ENCODE measurements at places on chromosomes 13 and 19.

DNA sequence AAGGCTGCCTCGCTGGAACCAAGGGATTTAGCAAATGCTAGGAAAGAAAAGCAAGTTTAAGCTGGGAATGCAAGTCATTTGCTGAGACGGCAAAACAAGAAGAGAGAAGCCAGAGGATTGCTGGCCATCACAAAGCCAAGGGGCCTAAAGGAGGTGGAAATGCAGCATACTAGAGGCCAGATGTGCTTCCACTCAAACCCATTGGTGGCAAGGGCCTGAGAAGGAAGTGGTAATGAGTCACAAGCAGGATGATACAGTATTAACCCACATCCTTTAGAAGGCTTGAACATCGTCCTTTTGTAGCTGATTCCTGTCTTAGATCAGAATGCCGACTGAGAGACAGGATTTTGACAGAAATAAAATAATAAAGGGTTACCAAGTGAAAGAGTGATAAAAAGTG lies 68.2 kb downstream of the ITGBL1 start:
- DNase-seq: no peak

DNA sequence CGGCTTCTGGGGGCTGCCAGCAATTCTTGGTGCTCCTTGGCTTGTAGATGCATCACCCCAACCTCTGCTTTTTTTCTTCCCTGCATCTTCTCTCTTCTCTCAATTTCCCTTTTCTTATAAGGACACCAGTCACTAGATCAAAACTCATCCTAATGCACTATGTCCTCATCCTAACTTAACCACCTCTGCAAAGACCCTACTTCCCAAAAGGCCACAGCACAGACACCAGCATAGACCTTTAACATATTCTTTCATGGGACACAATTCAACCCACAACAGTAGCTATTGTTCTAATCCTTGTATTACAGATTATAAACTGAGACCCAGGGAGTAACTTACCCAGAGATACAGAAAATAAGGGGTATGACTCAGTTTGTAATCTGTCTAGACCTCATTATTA lies 47.0 kb downstream of the RUBCNL start:
- DNase-seq: no peak

GRCh38 chr13:30991922-30992321 lies 59.5 kb downstream of the TEX26 start:
- no peak for DNase-seq

- DNase-seq: no peak
These were observed 295.4 kb downstream of the SLITRK6 start for GRCh38 chr13:85503797-85504196.

GRCh38 chr13:59601993-59602392 lies 561.7 kb downstream of the DIAPH3 start:
- no peak for DNase-seq

- DNase-seq: no peak
These were observed 9.9 kb upstream of the PLA2G4C start for GRCh38 chr19:48120505-48120904.

GRCh38 chr19:31092274-31092673 lies 257.0 kb downstream of the TSHZ3 start:
- DNase-seq: no peak

- DNase-seq: no peak
These were observed 7.1 kb downstream of the ARID3A start for GRCh38 chr19:932648-933552.

DNA sequence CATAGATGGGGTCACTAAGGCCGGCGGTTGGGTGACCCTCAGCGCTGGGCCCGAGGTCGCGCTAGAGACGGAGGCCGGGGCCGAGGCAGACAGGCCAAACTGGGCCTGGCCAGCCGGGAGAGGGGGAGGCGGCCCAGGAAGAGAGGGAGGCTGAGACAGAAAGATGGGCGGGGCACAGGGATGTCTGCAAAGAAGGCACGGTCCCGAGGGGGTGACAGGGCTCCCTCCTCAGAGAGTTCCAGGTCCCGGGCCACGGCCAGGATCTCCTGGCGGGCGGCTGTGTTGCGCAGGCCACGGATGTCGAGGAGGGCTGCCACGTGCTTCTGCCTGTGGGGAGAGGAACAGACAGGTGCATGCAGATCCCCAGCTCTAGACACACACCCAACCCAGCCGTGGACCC lies 32.2 kb downstream of the EXOC3L2 start:
- DNase-seq: no peak

DNA sequence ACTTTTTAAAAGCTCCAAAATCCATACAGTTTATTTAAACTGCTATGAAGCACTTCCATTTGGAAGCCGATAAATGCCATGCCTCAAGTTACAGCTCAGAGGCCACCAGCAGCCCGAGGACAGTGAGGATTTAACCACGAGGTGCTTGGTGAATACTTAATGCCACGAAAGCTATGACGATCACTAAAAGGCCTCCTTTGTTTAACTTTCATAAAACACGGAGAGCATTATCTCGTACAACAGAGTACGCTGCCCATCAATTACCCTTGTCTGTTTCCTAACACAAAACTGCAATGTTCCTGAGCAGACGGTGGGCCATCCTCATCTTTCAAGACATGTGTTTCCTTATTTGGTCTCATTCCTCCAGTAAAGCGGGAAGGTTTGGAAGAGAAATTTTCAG lies 58.4 kb downstream of the PEPD start:
- DNase-seq: no peak

DNA sequence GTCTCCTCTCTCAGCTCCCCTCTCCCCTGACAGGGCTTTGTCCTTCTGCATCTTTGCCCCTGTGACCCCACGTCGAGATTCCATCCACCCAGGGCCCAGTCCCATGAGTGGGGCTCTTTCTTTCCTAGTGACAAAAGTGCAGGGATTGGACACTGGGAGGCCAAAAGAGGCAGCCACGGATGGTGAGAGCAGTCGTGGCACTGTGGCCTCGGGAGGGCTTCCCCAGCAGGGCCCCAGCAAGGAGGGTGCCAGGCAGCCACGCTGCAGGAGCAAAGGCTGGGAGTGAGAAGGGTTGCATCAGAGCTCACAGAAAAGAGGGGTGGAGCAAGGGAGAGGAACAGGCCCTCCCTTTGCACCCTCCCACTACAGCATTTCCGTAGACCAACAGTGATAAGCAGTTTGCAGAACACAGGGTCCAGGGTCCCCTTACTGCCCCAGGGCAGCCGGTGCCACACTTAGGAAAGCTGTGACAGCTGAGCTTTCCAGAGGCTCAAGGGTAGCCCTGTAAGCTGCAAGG lies 4.9 kb downstream of the ZSCAN1 start:
- DNase-seq: no peak

- peak; percentile 59 for DNase-seq
These were observed 305.1 kb downstream of the ITGBL1 start for GRCh38 chr13:101757446-101758039.

- DNase-seq: no peak
These were observed 9.9 kb upstream of the QTRT1 start for GRCh38 chr19:10691178-10691881.

DNA sequence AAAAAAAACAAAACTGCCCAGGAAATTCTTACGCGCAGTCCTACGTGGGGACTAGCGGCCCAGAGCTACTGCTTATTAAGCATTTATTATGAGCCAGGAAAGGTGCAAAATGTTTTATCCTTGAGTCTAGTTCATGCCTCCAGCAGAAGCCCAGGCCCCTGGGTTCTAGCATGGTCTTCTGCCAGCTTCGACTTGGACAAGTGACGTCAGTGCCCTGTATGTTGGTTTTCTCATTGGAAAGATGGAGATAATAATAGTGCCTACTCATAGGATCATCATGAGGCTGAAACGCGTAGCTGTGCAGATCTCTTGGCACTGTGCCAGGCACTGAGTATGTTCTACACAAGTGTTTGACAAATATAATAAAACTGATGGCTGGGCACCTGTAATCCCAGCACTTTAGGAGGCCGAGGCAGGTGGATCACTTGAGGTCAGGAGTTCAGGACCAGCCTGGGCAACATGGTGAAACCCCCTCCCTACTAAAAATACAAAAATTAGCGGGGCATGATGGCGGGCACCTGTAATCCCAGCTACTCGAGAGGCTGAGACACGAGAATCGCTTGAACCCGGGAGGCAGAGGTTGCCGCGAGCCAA lies 12.4 kb upstream of the SULT2B1 start:
- DNase-seq: peak; percentile 63

GRCh38 chr19:18590273-18591272 lies 2.0 kb downstream of the REX1BD start:
- no peak for DNase-seq

GRCh38 chr13:80342471-80343371 lies 1.8 kb upstream of the SPRY2 start:
- peak; percentile 65 for DNase-seq

GRCh38 chr13:66313413-66313812 lies 916.7 kb downstream of the PCDH9 start:
- no peak for DNase-seq

GRCh38 chr19:55526216-55527196 lies 10.4 kb downstream of the SBK2 start:
- DNase-seq: peak; percentile 51

DNA sequence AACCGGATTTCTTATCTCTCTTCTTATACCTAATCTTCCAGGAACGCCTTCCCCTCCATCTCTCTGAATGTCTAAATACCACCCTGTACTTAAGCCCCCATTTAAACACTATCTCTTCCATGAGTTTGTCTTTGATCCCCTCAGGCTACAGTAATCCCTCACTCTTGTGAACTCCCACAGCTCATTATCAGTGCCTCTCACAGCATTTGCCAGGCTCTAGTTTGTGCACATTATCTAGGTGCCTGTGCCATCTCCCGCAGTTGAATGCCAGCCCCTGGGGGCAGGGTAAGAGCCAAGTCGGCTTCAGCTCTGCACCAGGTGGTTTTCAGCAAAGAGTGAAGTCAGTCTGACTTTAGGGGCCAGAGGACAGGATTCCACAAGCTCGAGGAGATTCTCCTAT lies 71.4 kb downstream of the FREM2 start:
- no peak for DNase-seq

DNA sequence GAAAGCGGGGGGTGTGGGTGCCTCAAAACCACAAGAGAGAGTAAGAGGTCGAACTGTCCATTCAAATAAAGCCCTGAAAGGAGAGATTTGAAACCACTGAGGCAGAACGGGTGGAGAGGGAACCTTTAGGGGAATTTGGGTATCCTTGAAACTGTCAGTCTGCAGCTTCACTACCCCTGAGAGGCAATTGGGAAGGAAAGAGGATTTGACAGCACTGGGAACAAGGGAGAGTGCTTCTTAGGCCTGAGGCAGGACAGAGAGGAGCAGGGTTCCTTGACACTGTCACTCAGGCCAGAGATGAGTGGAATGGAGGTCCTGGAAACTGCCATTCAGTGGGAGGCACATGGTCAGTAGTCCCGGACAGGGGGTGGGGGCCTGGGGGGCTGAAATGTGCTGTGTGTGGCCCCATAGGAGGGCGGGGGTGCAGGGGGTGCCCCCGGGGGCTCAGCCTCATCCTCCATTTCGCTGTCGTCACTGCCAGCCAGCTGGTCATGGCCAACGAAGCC lies 5.0 kb downstream of the GFY start:
- DNase-seq: no peak

- no peak for DNase-seq
These were observed 5.3 kb upstream of the CD79A start for GRCh38 chr19:41871573-41872383.

GRCh38 chr13:38308736-38309135 lies 40.9 kb upstream of the UFM1 start:
- no peak for DNase-seq

DNA sequence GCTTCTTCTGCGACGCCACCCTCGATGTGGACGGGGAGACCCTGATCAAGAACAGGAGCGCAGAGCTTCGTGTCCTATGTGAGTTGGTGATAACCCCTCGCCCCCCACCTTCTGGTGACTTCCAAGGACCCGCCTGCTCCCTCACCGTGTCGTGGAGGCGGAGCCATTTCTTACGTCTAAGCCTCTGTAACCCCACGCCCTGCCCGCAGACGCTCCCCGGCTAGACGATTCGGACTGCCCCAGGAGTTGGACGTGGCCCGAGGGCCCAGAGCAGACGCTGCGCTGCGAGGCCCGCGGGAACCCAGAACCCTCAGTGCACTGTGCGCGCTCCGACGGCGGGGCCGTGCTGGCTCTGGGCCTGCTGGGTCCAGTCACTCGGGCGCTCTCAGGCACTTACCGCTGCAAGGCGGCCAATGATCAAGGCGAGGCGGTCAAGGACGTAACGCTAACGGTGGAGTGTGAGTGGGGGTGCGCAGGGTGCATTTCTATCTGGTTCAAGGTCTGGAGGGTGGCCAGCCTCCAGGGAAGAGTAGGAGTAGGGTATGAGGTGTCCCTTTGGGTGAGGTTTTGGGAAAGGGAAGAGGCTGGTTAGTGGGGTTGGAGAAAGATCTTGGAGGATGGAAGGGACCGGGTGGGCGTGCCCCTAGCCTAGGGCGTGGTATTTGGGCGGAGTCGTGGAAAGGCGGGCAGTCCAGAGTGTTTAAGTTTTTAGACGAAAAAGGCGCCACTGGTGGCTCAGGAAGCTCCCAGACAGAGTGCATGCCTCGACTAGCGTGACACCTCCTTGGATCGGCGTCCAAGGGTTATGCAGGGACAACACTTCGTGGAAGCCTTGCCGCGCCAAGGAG lies 3.3 kb downstream of the ICAM5 start:
- no peak for DNase-seq
